A172 (cell line): ENCODE measurements at places on chromosomes 7 and 10. TPM values are rescaled to one million over a fixed set of nuclear protein-coding genes. Genes with fewer than 3 reads are reported as not detected.

Gene CCM2
- 67.4 and 70.8 TPM in 2 replicates for total RNA-seq

Gene HOXA3
- total RNA-seq: 0.07 and 0.41 TPM in 2 replicates

Gene NEUROD6
- total RNA-seq: not detected in 2 replicates

Gene CHN2
- total RNA-seq: 2.3 and 5.5 TPM in 2 replicates

DNA sequence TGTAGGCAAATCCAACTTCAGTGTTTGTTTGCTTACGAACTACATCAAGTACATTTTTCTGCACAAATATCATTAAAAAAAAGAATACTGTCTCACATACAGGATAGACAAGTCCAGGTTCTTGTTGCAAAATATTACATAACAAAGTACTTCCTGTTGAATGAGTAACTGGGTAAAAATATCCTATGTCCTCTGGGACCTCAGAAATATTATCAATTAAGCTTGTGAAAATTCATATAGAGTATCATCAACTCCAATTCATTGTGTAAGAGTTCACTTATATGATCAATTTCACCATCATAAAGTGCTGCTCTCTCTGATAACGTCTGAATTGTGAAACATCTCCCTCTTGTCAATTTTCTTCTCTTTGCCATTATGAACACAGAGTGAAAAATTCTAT lies 22.6 kb downstream of the HERC4 start:
- no peak for DNase-seq

- DNase-seq: peak; percentile 28
These were observed 7.2 kb downstream of the PRSS58 start for GRCh38 chr7:142250705-142251104.

DNA sequence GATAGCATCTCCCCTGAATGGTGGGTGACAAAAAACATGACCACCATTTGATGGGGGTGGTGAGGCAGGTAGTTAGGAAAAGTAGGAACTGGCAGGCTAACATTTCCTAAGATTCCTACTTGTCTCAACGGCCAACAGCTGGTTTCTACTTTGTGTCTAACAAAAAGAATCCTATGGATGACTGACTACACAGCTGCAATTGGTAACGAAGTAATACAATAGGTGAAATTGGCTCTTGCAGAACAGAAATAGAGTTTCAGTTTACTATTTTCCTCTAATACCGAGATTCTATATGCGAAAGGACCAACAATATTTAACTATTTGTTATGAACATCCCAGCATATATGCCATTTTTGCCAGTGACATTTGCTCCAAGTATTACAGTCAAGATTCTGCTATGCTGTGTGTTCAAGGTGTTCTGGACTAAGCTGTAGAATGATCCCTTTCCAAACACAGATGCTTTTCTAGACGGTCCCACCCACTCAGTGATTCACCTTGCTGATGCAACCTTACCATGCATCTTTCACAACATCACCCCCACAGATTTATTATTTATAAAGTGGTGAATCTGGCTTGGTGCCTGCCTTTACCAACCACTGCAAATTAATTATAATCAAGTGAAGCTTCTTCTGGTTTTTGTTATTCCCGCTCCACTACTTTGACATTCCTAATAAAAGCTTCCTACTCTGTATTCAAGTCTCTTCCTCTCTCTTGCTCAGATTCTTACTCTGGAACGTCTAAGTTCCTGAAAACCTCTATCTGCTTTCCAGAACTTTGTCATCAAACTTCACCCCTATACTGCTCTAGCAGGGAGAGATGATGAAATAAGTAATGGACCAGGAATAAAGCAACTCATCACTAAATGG lies 16.8 kb downstream of the BBIP1 start:
- DNase-seq: peak; percentile 51

GRCh38 chr10:96648297-96648696 lies 61.5 kb upstream of the TM9SF3 start:
- DNase-seq: no peak
